Hematopoietic multipotent progenitor cell treated with erythropoietin and hydrocortisone succinate and interleukin-3 and kit ligand, for 6 days (in vitro differentiated cells): ENCODE measurements at places on chromosomes 11 and 22.
A peak's percentile ranks its signal among the peaks of the same experiment; 100 is the strongest.

- no peak for DNase-seq
These were observed 12.1 kb downstream of the SLC15A3 start for GRCh38 chr11:60939855-60940254.

DNA sequence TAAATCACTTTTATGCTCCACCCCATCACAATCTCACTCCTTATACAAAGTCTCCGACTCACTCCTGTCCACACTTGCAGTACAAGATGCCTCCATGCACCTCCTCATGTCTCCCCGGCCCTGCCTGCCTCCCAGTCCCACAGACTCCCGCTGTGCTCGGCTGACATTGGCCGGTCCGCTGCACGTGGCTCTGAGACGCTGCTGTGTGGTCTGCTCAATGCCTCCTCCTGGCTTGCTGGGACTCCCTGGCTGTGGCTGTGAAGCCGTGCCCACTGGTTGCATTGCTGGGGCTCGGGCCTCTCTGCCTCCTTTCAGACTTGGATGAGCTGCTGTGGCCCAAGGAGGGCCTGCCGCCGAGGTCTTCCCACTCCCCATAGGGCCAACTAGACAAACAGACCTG is 224.0 kb upstream of the B3GAT1 start:
- no peak for DNase-seq

DNA sequence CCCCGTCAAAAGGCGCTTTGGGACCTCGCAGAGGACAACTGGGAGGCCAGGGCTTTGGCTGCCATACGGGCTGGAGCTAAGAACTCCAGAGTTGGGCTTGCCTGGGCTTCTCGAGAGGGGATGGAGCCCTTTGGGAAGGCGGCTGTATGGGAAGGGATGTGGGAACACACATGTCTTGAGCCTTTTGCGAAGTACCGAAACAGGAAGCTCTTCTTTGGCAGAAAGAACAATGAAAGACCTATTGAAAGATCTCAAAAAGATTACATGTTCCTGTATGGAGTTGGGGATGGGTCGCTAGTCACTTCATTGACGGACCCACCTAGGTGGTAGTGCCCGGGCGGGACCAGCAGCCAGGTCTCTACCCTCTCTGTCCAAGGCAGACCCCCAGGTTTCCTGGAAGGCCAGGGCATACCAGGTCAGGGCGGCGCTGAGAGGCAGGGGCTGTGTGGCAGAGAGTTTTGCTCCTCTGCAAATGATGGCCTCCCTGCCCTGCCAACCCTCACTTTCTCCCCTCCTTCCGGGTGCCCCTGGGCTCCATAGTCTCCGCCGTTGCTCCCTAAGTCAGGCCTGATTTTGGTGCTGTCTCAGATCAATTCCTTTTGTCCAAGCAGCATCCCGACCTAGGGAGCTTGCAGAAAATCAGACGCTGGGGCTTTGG is 1.0 kb downstream of the ST14 start:
- DNase-seq: no peak

- peak; percentile 61 for DNase-seq
These were observed 585 bp downstream of the NF2 start for GRCh38 chr22:29604076-29604360.

- DNase-seq: peak; percentile 77
These were observed 10.6 kb upstream of the DGKZ start for GRCh38 chr11:46336563-46337180.

DNA sequence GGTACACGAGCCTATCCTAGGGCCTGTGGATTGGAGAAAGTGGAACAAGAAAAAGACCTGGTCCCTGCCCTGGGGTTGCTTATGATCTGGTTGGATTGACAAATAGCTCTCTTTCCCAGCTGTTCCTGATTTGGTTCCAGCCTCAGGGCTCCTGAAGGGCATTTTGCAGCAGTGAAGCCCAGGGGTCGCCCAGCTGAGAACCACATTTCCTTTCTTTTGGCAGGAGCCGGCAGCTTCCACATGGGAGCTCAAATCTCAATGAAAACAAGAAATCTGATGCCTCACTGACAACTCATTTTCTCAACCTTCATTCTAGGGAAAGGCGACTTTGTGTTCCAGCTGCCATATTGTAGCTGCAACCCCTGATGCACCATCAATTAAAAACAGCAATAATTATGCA is 140.6 kb upstream of the CADM1 start:
- no peak for DNase-seq

DNA sequence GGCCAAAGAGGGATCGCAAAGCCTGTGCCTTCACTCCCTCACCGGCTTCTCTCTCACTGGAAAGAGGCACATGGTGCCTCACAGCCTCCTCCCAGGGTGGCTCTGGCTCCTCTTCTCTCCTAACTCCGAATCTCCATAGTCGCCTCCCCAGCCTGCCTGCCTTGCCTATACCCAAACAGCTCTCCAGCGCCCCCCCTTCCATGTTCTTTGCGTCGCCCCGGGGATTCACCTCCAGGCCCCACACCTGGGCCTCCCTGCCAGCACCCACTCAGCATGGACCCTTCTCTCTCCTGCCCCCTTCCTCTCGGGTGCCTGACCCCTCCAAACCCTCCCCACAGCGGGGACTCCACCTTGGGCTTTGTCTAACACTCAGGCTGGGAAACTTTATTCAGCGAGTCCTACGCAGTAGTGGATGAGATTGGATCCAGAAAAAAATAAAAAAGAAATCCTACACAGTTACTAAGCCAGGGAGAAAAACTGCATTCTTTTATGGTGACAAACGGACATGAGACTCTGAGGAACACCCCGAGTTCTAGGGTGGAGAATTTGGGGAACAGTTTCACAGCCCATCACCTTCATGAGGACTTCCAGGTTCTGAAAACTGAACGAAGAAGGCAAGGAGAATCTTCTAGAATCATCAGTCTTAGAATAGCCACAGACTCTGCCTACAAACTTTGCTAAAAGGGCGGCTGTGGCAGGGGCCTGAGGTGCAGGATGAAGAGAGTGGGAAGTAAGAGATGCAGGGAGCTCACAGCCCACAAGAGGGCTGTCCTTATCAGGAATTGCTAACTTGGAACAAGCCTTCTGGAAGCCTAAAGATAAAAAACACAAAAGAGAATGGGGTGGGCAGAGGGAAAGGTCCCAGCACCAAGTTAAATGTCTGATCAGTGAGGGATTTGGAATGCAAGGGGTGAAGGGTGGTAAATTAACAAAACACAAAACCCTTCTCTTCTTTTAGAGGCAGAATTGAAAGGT is 5.3 kb downstream of the PPM1F start:
- DNase-seq: peak; percentile 89

GRCh38 chr11:44199298-44199697 is 103.8 kb downstream of the EXT2 start:
- no peak for DNase-seq

- DNase-seq: no peak
These were observed 9.6 kb downstream of the PARVB start for GRCh38 chr22:44033694-44034093.

DNA sequence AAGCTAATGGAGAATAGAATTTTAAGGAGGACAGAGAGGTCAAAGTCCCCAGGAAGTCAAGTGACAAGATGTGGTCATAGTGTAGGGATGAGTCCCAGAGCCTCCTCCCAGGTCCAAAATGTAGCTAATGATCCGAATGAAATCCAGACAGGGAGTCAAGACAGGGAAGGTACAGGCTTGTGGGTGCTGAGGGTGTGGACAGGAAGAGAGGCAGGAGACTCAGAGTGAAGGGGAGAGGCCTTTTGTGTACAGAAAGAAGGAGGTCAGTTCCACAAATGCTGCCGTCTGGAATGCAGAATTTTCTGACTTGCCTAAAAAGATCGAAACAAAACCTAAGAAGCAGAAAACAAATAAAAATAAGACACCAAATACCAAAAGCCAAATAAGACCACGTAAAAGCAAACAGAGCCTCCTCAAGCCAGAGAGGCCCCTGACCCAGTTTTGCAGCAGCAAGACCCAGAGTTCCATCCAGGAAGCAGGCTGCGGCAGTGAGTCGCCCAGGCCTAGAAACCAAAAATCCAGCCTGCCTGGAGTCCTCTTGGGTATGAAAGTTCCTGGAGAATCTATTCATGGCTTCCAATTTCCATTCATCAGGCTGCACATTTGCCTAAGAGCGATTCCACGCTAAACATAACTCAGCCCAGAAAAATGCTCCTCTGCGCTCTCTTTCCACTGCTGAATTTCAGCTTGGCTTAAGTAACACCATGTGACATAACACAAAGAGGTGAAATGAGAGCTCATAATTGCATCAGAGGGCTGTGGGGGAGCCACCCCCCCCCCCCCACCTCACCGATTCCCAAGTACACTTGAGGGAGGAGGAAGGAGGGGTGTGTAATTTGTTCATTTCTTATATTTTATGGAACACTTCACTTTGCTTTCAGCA is 71.2 kb downstream of the KIRREL3 start:
- no peak for DNase-seq

DNA sequence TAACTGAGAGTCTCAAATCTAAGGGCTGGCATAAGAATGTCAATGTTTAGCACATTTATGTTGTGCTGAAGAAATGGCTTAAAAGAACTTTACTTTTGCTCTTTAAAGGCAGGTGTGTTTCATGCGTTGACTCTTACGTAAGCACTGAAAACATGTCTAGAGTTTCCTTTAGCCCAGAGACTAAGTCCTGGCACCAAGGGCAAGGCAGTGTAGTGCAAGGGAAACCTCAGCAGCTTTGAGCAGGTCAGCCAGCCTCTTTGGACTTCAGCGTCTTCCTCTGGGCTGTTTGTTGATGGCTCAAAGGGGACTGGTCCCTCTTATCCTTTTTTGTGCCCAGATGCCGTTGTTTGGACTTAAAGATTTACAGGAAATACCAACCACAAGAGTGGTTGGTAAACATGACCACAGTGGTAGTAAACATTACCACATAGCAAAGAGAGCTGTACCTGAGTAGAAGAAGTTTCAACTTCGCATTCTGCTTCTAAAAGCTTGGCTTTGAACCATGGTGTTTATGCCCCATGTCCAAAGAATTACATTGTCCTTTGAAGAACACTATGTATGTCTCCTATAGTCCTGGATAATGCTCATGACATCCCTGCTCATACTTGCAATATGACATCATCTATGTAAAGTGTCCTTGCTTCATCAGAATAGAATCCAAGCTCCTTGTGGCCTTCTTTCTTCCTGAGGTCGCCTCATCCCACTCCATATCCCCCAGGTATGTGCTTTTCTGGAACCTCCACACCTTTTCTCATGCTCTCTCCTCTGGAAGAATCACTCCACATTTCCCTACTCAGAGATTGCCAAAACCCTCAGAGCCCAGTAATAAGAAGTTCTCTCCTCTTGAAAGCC is 23.5 kb downstream of the TENM4 start:
- DNase-seq: no peak

DNA sequence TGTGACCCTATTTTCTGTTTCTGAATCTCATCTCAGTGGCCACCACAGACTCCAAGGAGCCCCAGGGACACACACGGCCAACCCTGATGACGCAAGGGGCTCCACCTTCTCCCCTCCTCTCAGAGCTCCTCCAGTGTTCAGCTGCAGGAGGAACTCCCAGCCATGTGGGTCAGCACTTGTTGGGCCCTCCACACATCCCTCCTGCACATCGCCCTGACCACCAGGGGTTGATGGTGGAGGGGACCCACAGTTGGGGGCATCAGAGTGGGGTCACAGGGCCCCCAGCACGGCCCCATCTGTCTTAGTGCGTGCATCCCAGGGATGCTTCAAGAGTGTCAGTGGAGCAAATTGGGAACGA is 499.6 kb downstream of the BRD1 start:
- no peak for DNase-seq

- peak; percentile 17 for DNase-seq
These were observed 21.4 kb upstream of the PACSIN2 start for GRCh38 chr22:43036282-43036829.

GRCh38 chr11:64762277-64762673 is 2.5 kb upstream of the PYGM start:
- no peak for DNase-seq

- no peak for DNase-seq
These were observed 22.5 kb upstream of the TCF20 start for GRCh38 chr22:42292732-42293520.

- no peak for DNase-seq
These were observed 41.9 kb downstream of the ANO5 start for GRCh38 chr11:22234743-22235142.

DNA sequence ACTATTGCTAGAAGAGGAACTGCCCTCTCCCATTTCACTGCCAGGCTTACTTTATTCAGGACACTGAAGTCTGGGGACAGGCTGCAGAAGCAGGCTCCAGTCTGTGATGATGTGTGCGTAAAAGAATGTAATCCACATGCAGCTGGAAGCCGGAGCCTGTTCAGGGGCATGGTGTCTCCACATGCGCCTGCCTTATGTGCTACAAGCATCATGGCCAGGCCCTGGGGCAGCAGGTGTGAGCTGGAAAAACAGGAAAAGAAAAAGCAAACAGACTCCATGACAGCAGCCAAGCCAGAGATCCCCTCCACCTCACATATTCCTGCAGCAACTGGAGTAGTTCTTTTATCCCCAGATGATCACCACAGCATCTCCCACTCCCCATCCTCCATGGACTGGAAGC is 33.4 kb downstream of the ARFGAP2 start:
- DNase-seq: no peak

- no peak for DNase-seq
These were observed 36.3 kb downstream of the AP2A2 start for GRCh38 chr11:961921-962320.

- no peak for DNase-seq
These were observed 28.7 kb downstream of the EIF3F start for GRCh38 chr11:8015753-8016239.
